ENCODE measurements at places on chromosomes 16 and 17.
A peak's percentile ranks its signal among the peaks of the same experiment; 100 is the strongest.

GRCh38 chr17:17672453-17673368, 8.5 kb upstream of the RAI1 start:
- H3K27ac ChIP-seq = no peak overlapping the region
- no peak overlapping the region for H3K4me3 ChIP-seq
- no peak for DNase-seq
- H3K36me3 ChIP-seq = no peaks in the 10 kb centered on the region
- H3K4me1 ChIP-seq = peaks cover 8% of the 10 kb centered on the region

GRCh38 chr17:17752089-17752820, 71.0 kb downstream of the RAI1 start:
- peaks cover 19% of the 10 kb centered on the region for H3K4me1 ChIP-seq
- DNase-seq = peak; percentile 96
- H3K36me3 ChIP-seq = no peaks in the 10 kb centered on the region
- H3K27me3 ChIP-seq = no peaks in the 10 kb centered on the region
- H3K4me3 ChIP-seq = no peak overlapping the region
- H3K27ac ChIP-seq = peak overlapping the region; percentile 83

DNA sequence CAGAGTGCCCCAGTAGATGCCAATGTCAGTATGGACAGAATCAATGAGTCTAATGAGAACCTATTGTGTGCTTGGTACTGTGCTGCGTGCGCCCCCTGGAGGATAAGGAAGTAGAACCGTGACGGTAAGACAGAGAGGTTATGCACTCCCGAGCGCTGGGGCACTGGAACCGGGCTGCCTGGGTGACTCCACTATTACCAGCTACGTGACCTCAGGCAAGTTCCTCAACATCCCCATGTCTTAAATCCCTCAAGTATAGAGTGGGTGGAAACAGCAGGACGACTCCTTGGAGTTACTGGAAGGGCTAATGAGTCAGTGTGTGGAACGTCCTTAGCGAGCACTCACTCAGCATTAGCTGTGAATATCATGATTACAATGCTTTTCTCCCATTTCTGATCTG, 16.2 kb downstream of the CHST4 start:
- DNase-seq = peak; percentile 56
- H3K4me3 ChIP-seq = no peak overlapping the region
- no peak overlapping the region for H3K27ac ChIP-seq
- no peaks in the 10 kb centered on the region for H3K4me1 ChIP-seq
- peaks cover 3% of the 10 kb centered on the region for H3K27me3 ChIP-seq

GRCh38 chr17:68886401-68886800, 68.8 kb downstream of the ABCA8 start:
- no peak for DNase-seq
- no peak overlapping the region for H3K4me3 ChIP-seq

DNA sequence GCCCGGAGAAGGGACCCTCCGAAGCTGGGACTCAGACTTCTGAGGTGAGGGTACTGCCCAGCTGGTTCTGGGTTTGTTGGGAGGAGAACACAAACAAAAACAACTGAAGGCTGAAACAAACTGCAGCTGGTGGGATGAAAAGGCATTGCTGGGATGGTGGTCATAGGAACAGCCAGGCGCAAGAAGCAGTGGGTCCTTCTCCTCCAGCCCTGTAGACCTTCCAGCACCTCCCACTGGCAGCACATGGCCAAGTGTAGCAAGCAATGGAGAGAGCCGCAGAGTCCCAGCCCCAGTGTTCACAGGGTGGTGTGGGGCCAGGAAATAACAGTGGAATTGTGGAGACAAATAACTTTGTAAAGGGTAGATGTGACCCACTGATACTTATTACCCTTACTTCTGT, 48.7 kb upstream of the FOXJ1 start:
- H3K4me3 ChIP-seq = no peak overlapping the region
- H3K27ac ChIP-seq = no peak overlapping the region
- H3K27me3 ChIP-seq = no peaks in the 10 kb centered on the region

- DNase-seq = no peak
- no peaks in the 10 kb centered on the region for H3K36me3 ChIP-seq
- no peak within 1 kb of the TSS for H3K4me3 ChIP-seq
- peaks cover 60% of the 10 kb centered on the region for H3K27me3 ChIP-seq
- H3K27ac ChIP-seq = no peak within 1 kb of the TSS
- peaks cover 8% of the 10 kb centered on the region for H3K4me1 ChIP-seq
Observed at GRCh38 chr16:8589900-8590688, at the start of gene TMEM114. Gene TMEM114 (minus strand): TSS chr16:8590511. CDS start chr16:8589838, 673 bp downstream.

GRCh38 chr16:72819345-72819744, 228.6 kb downstream of the ZFHX3 start:
- peaks cover 4% of the 10 kb centered on the region for H3K4me1 ChIP-seq
- H3K27me3 ChIP-seq = no peaks in the 10 kb centered on the region
- no peaks in the 10 kb centered on the region for H3K36me3 ChIP-seq
- H3K4me3 ChIP-seq = no peak overlapping the region

DNA sequence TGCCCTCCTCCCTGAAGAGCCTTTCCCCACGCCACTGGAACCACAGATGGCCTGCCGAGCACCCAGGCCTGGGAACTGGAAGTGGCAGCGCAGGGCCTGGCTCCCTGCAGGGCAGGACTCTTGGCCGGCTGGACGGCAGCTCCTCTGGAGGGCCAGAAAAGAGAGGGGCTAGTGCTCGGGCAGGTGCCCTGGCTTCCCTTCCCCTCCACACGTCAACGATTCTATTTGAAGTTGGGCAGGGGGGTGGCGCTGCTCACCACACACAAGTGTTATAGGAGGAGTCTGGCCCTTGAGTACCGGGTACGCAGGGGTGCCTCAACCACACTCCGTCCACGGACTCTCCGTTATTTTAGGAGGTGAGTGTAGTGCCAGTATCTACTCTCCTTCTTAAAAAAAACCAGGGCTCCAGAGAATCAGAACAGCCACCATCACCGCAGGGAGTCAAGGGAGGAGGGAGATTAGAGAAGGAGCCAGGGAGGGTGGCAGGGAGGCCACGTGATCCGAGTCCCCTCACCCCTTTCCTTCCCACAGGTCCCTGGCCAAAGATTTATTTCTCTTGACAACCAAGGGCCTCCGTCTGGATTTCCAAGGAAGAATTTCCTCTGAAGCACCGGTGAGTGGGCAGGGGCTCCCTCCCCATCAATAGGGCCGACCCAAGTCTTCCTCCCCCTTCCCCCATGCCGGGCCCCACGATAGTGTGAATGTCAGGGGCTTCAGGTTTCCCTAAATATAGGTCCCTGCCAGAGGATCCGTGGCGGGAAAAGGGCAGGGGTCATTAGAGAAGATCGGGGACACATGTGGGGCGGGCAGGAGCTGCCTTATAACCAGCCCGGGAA, 1.4 kb upstream of the ALDOA start:
- no peaks in the 10 kb centered on the region for H3K27me3 ChIP-seq
- H3K4me1 ChIP-seq = peaks cover 28% of the 10 kb centered on the region
- DNase-seq = peak; percentile 64
- H3K4me3 ChIP-seq = peak overlapping the region; percentile 46
- H3K36me3 ChIP-seq = no peaks in the 10 kb centered on the region

DNA sequence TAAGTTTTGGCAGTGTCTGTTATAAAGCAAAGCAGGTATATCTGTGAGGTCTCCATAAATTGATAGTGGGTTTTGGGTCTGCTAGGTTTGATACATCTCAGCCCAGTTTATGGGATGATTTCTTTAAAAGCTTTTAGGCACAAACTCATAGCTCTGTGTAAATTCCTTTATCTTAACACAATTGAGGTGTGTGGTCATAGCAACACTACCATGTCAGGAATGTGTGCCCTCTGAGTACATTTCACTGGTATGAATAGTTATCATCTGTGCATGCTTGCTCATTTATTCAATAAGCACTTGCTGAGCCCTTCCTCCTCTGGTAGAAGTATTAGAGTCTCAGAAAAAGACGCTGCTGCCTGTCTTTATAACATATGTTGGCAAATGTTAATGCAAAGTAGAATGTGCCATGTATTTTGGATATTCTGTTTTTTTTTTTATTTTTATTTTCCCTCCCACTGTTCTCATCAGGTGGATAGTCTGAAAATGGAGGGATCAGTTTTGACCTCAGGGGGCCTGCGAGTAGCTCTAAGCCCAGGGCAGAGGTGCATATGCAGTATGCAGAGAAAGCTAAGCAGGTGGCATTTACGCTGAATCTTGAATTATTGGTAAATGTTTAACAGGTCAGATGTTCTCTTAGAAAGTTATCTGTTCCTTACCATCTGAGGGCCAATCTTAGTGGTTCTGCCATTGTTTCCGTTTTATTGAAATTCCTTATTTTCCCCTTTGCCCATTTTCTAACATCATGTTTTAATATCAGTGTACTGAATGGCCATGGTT, 90.7 kb downstream of the WNT3 start:
- no peaks in the 10 kb centered on the region for H3K36me3 ChIP-seq
- H3K4me1 ChIP-seq = peaks cover 6% of the 10 kb centered on the region
- H3K4me3 ChIP-seq = no peak overlapping the region
- no peak for DNase-seq
- H3K27me3 ChIP-seq = no peaks in the 10 kb centered on the region
- H3K27ac ChIP-seq = no peak overlapping the region

DNA sequence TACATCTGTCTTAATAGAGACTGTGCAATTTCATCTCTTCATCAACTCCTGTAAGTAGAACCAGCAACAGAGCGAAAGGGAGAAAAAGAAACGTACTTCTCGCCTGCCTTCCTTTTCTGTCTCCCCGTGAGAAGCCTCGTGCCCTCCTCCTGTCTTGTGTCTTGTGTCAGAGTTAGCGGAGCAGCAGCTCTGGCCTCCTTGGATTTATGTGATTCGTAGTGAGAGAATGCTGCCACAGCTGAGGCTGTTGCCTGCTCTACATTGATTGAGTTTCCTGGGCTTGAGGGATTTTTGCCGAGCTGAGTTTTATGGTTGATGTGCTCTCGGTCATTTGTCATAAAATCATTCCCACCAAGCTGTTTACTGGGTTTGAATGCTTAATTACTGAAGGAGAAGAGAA, 579.1 kb upstream of the RBFOX1 start:
- no peaks in the 10 kb centered on the region for H3K27me3 ChIP-seq
- no peaks in the 10 kb centered on the region for H3K4me1 ChIP-seq

- H3K27ac ChIP-seq = no peak overlapping the region
- no peaks in the 10 kb centered on the region for H3K4me1 ChIP-seq
- DNase-seq = no peak
- no peaks in the 10 kb centered on the region for H3K36me3 ChIP-seq
Observed at GRCh38 chr17:44241106-44241624, 21.7 kb upstream of the UBTF start.
